GM19239 (cell line): ENCODE measurements at places on chromosomes 13 and 19.

DNA sequence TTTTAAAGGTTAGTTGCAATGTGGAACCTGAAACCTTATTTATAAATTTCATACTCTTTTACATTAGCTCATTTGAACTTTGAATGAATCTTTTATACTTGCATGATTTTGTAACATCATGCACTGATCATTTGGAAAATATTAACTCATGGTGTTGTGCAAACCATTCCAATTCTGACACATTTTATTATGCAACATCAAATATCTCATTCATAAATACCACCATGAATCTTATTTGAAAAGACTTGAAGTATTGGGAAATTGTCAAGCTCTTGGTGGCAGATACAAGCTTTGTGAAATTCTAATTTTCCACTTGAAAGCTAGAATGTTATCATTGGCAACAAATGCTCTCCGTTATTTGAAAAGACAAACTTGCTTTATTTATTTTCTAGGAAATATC lies 379.9 kb upstream of the PCDH20 start:
- no peak for DNase-seq

- no peak for DNase-seq
Observed at GRCh38 chr13:97810152-97810551, 143.3 kb upstream of the IPO5 start.

DNA sequence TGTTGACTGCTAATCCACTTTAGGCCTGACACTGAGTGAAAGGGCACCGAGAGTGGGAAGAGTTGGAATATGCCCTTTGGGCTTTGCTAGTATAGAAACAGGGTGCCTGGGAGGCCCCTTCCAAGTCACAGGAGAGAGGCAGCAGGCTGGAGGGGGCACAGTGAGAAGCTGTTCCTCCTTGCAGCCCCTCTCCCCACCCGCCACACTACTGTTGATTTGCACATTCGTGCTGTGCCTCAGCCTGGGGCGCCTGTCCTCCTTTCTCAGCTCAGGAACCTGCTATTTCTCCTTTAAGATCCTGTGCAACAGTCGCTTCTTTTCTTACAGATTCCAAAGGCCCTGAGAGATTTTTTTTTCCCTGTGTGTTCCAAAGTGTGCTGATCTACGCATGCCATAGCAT lies 2.8 kb upstream of the B3GLCT start:
- DNase-seq: no peak

DNA sequence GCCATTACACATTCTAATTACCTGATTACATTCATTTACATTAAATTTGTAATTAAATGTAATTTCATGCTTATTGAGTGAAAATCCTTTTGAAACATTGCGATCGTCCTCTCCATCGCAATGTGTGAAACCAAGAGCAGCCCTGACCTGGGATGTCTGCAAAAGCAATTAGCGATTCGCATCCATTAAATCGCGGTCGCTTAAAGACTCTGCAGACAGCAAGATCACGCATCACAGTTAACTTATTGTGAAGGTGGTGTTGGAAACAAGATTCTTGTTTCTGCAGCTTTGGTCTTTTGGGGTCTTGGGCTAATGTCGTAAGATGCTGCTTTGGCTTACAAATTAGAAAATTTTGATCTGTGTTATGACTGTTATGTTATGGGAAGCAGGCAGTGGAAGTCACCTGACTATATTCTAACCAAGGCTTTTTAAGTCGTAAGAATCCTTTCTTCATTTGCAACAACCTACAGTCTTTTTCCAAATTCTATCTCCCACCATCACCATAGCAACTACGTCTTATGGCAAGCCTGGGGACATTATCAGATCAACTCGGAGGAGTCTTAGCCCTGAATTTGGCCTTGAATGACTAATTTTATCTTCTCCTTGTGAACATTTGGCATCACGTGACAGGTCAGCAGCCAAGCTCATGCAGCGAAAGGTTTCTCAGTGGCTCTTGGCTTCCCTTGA lies 142.8 kb upstream of the SOX1 start:
- DNase-seq: no peak

DNA sequence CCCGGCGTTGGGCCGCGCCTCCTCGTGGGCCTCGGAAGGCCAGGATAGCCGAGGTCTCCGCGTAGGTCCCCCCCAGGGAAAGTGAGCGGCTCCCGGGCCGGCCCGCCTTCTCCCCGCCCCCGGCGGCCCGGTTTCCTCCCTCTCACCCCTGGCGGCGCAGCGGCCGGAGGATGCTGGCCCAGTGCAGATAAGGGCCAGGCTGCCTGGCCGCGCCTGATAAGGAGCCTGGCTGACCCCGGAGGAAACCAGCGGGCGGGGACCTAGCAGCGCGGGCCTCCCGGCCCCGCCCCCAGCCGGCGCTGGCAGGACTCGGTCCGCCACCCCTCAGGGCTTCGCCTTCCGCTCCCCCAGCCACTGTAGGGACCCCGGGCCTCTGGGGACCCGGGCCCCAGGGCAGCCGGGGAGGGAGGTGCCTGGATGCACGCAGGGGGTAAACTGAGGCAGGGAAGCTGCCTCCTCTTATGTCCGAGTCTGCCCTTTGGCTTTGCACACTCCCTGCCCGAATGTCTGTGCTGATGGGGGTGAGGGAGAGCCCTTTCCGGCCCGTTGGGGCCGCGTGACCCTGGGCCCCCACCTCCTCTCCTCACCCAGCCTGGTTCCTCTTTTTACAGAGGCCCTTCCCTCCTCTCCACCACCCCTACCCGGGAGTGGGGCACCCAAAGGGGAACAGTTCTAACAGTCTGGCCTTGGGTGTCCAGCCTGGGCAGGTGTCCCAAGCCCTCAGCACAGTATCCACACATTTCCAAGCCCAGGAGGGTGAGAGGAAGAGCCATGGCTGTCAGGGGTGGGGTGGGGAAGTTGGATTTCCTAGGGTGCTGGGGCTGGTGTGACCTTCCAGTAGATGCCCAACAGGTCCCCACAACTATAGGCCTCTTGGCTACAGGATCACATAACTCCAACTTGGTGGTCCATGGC lies at the start of gene LYL1:
TSS of gene LYL1 (minus strand) at position 193 of the 915 bp plus-strand sequence. CDS start 1,687 bp downstream, outside the sequence.
- DNase-seq: no peak

- DNase-seq: peak; percentile 25
Observed at GRCh38 chr13:110944121-110944967, 29.5 kb upstream of the ANKRD10 start.

DNA sequence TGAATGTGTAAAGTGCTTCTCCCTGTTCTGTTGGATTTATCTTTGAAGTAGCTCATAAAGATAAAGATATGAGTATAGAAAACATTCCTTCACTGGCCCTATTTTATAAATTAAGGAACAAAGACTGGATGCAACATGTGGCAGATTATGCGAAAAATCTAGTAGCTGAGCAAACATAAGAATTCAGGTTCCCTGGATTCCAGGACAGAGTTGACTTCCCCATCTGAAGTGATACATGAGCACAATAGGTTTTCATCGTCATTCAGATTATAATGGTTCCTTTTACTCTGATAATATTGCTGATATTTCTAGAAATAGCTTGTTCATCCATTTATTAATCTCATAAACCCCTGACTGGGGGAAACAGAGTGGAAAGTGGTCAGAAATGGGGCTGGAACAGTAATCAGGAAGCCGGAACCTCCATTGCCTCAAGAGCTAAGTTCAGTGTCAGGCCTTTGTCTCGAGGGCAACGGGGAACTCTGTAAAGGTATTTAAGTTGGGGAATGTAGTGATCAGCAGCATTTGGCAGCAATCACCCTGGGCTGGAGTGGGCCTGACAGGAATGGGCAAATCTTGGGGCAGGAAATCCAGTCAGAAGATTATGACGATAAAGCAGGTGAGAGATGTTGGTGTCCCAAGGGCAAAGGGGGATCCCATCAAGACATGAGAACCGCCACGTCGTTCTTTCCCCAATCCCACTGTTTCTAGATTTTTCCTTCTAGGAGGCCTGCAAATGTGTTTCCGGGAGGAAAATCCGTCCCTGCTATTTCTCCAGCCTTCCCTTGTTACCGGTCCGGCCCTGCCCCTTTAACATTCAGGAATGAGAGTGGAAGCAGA lies 232.5 kb upstream of the SERP2 start:
- no peak for DNase-seq

DNA sequence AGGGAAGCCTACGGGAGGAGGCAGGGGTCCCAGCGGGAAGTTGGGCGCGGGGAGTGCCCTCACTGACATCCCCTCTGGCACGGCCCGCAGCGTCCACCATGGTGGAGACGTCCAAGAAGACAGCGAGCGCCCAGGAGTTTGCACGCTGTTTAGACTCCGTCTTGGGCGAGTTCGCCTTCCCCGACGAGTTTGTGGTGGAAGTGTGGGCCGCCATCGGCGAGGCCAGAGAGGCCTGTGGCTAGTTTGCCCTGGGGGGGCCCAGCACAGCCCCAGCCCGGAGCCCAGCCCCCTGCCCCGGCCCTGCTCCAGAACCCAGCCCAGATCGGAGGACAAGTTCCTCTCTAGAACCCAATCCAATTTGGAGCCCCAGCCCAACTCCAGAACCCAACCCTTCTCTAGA lies 4.7 kb downstream of the GIPC3 start:
- no peak for DNase-seq

DNA sequence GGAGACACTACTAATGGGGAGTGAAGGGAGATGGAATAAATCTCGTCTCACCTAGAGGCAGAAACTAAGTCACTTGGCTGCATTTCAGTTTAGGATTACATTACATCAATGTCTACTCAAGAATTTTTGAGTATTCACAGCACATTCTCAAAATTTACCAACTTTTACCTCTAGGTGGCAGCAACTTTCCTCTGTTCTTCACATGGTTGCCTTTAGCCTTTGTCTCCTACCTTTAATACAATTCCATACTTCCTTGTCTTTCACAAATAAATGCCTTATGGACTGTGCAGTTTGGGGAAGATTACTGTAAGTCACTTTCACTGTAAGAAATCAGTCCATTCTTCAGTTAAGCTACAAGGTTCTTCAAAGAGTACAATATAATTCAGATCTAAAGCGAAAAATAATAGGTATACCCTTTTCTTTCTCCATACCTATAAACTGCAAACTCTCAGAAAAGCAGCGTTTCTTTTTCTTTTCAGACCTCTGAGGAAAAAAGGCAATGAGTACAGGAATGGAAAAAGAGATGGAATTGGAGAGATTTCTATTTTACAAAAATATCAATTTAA lies 379.4 kb downstream of the KLF12 start:
- DNase-seq: no peak

DNA sequence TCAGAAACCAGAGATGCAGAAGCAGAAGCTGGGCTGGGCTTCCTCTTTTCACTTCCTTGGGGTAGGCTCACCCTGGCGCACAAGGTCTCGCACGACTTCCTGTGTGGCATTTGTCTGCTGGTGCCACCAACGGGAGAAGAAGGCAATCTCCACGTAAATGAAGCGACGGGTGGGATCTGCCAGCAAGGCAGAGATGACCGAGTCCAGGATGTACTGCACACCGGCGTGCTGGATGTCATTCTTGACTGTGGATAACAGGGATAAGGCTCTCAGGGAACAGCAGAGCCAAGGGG lies 1.3 kb downstream of the MAN2B1 start:
- peak; percentile 80 for DNase-seq

DNA sequence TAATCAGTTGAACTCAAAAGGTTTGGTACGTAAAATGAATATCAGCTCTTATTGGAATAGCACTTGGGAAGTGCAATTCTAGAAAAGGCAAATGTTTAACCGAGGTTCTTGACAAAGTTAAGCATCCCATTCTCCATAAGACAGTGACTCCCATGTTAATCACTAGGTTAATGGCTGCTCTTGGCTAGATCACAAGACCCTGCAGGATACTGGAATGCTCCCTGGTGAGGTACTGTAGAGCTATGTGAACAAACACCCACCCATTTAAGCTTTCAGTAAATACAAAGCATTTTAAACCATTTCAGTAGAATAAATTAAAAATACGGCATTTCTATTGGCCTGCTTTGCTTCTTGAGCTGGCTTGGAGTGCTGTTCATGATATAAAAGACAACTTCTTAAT lies 56.5 kb downstream of the TDRD3 start:
- DNase-seq: no peak

DNA sequence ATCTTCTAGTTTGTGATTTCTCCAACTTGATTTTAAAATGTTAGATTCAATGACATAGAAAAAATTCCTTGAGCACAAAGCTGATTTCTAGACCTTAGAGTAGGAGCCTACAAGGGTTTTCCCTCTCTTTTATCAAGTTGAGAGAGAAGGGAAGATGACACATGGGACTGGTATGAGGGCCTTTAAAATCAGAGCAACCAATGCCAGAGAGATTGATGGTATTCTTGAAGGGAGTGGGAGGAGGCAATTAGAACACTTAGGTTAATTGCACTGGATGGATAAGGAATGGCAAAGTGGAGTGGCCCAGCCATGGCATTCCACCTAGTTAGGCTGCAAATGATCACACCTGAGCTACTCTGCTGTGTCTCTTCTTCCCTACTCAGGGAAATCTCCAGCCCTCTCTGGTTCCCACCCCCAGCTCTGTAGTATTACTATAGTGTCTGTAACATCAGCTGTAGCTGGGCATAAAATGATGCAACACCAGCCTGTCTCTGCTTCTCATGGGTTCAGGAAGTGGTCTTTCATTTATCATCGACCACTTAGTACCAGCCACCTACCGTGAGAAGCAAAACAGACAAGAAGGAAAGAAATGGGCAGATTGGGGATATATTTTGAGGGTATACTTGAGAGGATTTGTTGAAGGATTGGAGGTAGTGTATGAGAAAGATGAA lies 333.6 kb downstream of the DLEU7 start:
- DNase-seq: no peak

DNA sequence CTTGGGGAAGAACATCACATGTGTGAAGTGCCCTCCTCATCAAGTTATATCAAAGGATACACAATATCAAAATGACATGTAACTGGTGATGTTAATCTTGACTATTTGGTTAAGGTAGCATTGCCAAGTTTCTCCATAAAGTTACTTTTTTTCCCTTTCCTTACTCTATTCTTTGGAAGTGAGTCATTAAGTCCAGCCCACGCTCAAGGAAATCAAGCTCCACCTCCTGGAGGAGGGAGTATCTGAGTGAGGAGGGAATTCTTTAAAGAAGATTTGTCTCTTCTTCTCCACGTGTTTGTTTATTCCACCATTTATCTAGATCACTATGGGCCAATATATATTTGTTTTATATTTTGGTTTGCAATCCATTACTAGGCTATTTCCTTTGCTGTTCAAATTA lies 33.6 kb upstream of the FNDC3A start:
- no peak for DNase-seq

GRCh38 chr19:6767357-6768235 lies at the start of gene SH2D3A:
SH2D3A (minus strand) TSS chr19:6767435; CDS start chr19:6763748, 3,687 bp downstream.
- DNase-seq: peak; percentile 75

DNA sequence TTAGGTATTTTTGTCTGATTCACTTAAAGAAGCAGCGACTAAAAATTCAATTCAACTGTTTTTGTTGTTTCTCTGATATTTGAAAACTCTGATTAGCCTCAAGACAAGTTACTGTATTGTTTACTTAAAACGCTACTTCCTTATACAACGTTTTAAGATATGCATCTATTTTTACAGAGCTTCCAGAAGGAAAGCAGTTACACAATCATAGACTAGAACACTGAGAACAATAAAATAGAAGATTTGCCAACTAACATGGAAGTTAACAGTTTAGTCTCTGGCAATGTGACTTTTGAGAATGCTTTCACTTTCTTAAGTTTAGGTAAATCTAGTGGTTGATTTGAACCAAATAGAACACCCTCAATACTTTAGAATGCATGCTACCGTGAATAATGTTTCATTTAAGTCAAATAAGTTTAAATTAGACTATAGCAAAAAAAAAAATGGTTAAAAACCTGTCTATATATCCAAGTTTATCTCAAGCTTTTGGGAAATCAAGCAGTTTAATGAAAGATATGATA lies 614.8 kb downstream of the DACH1 start:
- DNase-seq: no peak
